Renal pelvis (tissue), 12 donors: ENCODE measurements at places on chromosomes 13 and 19.

DNA sequence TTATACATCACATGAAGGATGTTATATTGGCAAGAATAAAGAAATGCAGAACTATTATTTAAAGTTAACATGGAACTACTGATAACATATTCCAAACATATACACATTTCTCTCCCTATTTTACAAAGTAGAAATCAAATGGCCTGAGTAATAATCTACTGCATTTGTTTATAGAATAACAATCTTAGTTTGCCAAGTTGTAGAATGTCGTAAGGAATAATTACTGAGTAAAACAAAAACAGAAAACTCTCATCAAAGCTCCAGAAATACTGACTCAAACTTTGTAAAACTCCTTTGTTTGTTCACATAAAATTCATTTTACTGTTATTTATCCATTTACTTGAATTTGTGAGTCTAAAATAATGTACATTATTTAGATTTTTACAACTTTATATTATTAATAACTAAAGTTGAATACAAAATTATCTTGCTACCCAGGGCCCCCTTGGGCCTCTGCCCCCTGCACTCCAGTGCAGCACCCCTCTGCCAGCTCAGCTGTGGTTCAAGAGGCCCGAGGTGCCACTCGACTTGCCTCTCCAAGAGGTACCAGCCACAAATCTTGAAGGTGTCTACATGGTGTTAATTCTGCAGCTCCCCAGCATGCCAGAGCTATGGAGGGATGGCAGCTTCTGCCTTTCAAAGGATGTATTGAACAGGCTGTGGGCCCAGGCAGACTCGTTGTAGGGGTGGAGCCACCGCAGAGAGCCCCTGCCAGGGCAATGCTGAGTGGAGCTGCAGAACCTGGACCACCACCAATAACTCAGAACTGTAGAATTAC, 2819.7 kb downstream of the PCDH9 start:
- no peak for DNase-seq

GRCh38 chr19:55077106-55077505, 1.4 kb downstream of the EPS8L1 start:
- no peak for DNase-seq

GRCh38 chr19:8057545-8058270, 5.1 kb downstream of the CCL25 start:
- DNase-seq, result no peak

DNA sequence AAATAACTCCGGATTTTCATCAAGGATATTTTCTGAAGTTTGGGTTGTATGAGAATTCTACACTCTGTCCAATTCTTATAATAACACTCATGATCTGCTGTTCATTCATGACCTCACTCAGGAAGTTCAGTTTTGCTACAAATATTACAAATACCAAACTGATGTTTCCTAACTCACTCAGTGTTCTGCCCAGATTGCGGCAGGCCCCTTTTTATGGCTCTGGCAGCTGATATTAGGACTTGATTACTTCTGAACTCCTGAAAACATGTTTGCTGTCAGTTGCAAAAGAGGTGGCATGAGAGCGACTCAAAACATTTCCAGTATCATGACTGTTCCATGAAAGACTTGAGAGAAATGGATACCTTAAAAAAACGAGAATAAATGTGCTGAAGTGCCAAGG, 188.0 kb downstream of the RGCC start:
- DNase-seq, result no peak

- no peak for DNase-seq
These were observed 186.6 kb upstream of the SLITRK6 start for GRCh38 chr13:85985797-85986196.
